ENCODE measurements at places on chromosomes 6 and 20.

DNA sequence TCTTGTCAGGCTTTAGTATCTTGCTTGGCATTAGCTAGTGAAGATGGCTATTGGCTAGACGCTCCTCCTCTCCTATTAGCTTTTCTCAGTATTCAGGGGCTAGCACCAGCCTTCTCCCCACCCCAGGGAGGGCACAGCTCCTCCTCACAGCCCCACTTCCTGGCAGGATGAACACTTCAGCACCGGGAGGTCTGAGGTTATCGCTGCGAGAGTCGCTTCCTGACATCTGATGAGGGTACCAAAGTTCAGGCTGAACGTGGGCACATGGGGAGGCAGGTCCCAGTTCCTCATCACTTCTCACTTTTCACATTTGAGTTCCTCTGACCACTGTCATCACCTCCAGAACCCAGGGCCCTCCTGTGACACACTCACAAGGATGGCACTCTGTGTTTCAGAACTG, 66.6 kb downstream of the LAMA4 start:
- no peak for DNase-seq

GRCh38 chr6:144008120-144008811, at the start of gene PLAGL1:
Gene PLAGL1, minus strand, starts transcription at chr6:144008259. Its CDS starts 60,123 bp downstream, at chr6:143948136.
- peak; percentile 13 for DNase-seq

GRCh38 chr20:21315138-21315537, 12.0 kb downstream of the XRN2 start:
- DNase-seq, result peak; percentile 7

- DNase-seq, result no peak
Observed at GRCh38 chr6:69102416-69102815, 467.3 kb downstream of the ADGRB3 start.

- no peak for DNase-seq
Observed at GRCh38 chr6:7545316-7546019, 4.0 kb downstream of the DSP start.

DNA sequence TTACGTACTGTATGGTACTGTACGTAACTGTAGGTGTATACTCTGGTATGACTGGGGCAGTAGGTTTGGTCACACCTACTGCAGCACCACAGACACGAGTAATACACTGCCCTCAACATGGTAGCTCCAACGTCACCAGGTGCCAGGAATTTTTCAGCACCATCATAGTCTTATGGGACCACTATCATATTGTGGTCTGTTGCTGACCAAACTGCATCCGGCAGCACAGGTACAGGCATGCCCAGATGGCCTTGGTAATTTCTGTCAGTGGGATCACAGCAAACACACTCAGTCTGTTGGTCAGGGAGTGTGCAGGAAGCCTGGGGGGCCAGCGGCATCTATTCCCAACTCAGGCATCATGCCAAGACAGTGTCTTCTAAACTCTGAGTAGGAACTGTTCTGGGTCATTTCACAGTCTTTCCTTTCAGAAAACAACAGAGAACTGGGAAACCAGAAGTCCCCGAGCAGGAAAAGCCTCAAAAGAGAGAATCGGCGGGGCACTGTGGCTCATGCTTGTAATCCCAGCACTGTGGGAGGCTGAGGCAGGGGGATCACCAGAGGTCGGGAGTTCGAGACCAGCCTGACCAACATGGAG, 5.8 kb downstream of the YTHDF1 start:
- no peak for DNase-seq

DNA sequence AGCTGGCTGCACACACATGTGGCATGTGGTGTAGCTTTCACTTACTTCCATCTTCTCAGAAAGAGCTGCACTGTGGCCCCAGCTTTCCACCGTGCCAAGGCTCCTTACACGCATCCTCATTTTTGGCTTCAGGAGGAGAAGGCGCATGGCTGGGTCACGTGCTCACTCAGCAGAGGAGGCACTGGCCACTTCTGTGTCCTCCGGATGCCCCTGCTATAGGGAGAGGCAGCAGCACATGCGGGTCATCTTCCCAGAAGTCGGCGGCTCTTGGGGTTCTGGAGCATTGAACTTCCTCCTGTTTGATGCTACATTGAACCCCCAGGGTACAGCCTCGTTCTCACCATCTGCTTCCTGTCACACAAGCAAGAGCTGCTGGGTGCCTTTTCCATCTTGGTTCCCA, 111.3 kb downstream of the FAM120B start:
- no peak for DNase-seq

DNA sequence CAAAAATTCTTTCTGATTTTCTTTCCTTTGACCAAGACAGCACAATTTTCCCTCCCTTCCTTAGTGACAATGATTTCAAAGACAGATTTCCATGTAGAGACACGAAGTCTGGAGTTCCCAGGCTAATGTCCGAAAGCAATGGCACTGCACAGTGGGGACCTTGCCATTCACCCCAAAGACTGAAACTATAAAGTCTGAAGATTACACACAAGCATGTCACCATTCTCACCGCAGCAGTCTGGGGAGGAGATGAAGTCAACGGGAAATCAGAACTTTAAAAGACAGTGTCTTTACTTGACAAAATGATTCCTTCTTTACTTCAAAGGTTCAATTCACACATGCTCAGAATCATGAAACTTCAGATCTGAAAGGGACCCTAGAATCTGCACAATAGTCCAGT, 8.3 kb downstream of the B4GALT5 start:
- DNase-seq, result no peak

DNA sequence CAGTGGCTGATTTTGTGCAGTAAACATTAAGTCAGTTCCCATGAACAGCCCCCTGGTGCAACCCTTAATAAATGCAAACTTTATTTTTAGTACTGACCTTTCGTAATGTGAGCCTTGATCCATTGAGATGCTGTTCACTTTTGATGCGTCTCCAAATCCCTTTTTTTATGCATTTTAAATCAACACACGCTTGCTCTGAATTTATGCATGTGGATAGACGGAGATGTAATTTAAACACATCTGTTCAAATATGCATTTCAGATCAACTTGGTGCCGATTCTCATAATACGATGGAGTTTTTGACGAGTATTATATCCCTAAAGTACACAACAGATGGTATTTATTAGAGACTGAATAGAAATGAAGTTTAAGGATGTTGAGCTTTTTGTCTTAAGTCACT, 505.7 kb downstream of the CDKAL1 start:
- no peak for DNase-seq

DNA sequence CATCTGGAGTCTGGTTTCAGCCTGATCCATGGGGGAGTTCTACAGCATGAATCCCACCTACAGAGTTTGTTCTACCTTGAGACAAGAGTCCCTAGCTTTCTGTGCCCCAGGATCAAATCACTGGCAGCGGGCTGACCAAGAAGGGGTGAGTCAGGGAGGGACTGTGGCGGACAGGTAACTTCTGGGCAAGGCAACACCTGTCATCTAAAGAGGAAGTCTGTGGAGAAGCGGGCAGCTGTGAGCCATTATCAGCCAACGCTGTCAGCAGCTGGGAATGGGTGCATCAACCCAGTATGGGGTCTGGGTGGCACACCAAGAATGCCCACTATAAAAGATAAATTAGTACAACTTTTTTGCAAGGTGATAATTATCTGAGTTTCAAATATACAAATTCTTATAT, 45.9 kb downstream of the UBE3D start:
- no peak for DNase-seq

DNA sequence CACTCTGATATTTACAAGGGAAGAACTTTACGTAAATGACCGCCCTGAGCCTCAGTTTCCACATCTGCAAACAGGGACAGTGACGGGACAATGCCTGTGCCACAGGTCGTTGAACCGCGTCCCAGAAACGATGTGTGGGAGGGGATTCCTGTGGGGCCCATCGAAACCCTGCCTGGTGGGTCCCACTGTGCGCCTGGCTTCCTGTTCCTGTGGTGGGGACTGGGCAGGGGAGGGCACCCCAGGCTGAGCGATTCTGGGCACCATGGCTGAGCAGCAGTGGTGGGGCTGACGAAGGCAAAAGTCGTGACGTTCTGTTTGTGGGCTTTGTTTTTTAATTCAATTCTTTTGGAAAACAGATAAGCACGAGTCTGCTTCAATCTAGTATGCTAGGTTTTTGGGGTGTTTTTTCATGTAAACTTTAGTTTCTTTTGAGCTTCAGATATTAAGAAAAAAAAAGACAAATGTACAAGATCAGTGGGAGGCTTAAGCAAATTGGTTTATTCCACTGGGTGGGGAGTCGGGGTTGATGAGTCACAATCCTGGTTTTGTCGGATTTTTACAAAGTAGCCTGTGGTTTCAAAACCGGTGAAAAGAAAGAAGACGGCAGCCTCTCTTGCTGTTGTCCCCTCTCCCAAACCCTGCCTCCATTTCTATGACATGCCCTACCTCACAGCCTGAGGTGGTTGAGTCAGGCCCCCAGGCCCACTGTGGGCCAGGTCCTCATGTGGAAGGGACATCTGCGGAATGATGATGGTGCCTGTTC, 40.4 kb downstream of the GNAS-AS1 start:
- DNase-seq, result no peak

GRCh38 chr6:108760126-108761050, 87.8 kb upstream of the ARMC2 start:
- DNase-seq, result no peak

- DNase-seq, result no peak
Observed at GRCh38 chr6:134093007-134093573, 40.7 kb upstream of the SLC2A12 start.
